RWPE2 (cell line): ENCODE measurements at places on chromosomes 11 and 22.
A peak's percentile ranks its signal among the peaks of the same experiment; 100 is the strongest.

GRCh38 chr11:120180551-120181232, 30.1 kb upstream of the OAF start:
- H3K36me3 ChIP-seq: no peaks in the 10 kb centered on the region
- DNase-seq: no peak
- H3K27ac ChIP-seq: no peak overlapping the region
- H3K4me3 ChIP-seq: no peak overlapping the region
- peaks cover 5% of the 10 kb centered on the region for H3K27me3 ChIP-seq

GRCh38 chr11:44607987-44608386, 42.5 kb downstream of the CD82 start:
- no peak overlapping the region for H3K4me3 ChIP-seq
- H3K27ac ChIP-seq: no peak overlapping the region
- no peaks in the 10 kb centered on the region for H3K27me3 ChIP-seq

GRCh38 chr11:69122630-69123431, 32.9 kb upstream of the SMIM38 start:
- no peak overlapping the region for H3K4me3 ChIP-seq
- peaks cover 23% of the 10 kb centered on the region for H3K4me1 ChIP-seq
- no peaks in the 10 kb centered on the region for H3K27me3 ChIP-seq
- H3K36me3 ChIP-seq: no peaks in the 10 kb centered on the region
- peak; percentile 96 for DNase-seq

- no peak overlapping the region for H3K4me3 ChIP-seq
- H3K4me1 ChIP-seq: no peaks in the 10 kb centered on the region
- no peaks in the 10 kb centered on the region for H3K36me3 ChIP-seq
- no peak overlapping the region for H3K27ac ChIP-seq
Measured at GRCh38 chr11:13188179-13188578, 89.4 kb upstream of the BMAL1 start.

DNA sequence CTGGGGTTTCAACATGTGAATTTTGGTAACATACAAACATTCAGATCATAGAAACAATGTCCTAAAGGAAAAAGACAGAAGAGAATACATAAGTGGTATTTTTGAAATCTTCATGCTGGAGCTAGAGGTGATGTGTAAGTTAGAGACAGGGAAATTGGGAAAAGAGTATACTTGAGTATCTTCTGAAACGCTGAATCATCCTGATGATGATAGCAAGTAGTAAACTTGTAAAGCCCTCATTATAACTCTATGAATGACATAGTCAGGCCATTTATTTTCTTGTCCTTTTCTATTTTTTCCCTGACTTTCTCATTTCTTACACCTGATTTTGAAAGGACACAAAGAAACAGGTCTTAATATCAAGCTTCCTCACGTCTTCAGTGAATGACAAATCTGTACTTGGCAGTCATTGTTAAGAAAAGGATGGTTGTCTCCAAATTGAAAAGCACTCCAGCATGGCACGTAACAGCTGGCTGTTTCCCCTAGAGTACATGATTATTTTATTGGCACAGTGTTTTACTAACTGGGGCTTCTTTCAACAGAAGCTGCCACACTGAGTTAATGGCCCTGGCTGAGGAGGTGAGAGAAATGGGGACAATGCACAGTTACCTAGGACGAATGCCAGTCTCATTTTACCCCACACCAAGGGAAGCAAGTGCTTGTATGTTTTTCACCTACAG, 140.7 kb upstream of the CTSC start:
- no peak overlapping the region for H3K4me3 ChIP-seq
- H3K4me1 ChIP-seq: peaks cover 21% of the 10 kb centered on the region
- no peak overlapping the region for H3K27ac ChIP-seq
- no peaks in the 10 kb centered on the region for H3K27me3 ChIP-seq
- DNase-seq: no peak

GRCh38 chr11:64384981-64385944, 26.3 kb downstream of the RPS6KA4 start:
- no peaks in the 10 kb centered on the region for H3K36me3 ChIP-seq
- H3K4me1 ChIP-seq: no peaks in the 10 kb centered on the region
- DNase-seq: no peak
- no peak overlapping the region for H3K27ac ChIP-seq

GRCh38 chr22:23922921-23923320, 28.7 kb downstream of the MIF start:
- H3K4me3 ChIP-seq: no peak overlapping the region
- H3K36me3 ChIP-seq: peaks cover 52% of the 10 kb centered on the region
- H3K4me1 ChIP-seq: no peaks in the 10 kb centered on the region
- DNase-seq: no peak
- H3K27me3 ChIP-seq: no peaks in the 10 kb centered on the region

DNA sequence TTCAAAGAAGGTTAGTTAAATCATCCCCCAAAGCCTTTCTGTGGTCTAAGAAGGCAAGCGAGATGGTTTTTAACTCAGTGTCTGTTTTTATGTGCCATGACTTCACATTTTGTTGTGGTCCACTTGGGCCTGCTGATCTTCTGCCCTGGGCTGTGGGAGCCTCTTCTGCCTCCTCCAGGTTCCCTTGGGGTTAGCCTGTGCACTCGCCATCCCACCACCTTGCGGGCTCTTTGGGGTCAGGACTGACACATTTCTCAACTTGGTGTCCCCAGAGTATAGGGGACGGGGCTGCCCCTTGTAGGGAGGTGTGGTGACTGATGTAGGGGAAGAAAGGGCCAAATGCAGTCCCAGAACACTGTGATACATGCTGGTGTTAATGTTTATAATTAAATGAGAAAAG, 207.0 kb downstream of the TBC1D22A start:
- no peak overlapping the region for H3K27ac ChIP-seq
- no peaks in the 10 kb centered on the region for H3K4me1 ChIP-seq
- H3K36me3 ChIP-seq: no peaks in the 10 kb centered on the region
- DNase-seq: no peak
- H3K27me3 ChIP-seq: no peaks in the 10 kb centered on the region
